Activated T-cell treated with anti-CD3 and anti-CD28 coated beads, Interleukin-2, amount 50 U/mL, for 48 hours (primary cell): ENCODE measurements at places on chromosomes 1 and 21.

DNA sequence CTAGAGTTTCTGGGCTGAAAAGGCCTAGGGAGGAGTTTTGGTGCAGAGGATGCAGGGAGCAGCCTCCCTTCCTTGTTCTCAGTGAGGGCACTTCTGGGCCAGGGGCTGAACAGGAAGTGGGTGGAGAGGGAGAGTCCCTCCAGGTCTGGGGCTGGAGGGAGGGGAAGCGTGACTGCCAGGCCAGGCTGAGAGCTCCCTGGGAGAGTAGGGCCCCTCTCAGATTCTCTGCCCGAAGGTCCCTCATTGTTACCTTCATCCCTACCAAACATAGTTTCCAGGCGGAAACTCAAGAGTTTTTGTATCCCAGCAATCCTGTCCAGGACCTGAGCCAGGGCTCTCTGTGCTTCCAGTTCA lies 36.8 kb downstream of the CITED4 start:
- no peak for DNase-seq

DNA sequence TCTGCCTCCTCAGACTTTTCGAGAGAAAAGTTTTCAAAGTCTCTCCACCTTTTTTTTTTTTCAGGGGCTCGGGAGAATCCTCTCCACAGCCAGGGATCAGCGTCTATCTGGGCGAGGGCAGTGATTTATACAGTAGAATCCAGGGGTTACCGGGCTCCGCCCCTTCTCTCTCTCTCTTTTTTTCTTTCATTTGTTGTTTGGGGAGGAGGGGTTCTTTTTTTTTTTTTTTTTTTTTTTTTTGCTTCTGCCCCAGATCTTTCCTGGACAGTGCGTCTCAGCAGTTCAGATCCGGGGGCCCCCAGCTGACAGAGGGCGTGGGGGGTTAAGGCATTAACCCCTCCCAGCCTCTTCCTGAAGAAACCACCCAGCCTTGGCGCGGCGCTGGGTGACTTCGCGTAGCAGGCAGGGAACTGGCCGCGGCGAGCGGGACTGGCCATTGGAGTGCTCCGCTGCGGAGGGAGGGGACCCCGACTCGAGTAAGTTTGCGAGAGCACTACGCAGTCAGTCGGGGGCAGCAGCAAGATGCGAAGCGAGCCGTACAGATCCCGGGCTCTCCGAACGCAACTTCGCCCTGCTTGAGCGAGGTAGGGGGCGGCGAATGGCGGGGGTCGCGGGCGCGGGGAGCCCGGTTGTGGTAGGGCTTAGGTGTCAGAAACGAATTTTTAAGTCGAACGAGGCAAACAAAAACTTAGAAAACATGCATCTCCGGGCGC lies at the start of gene S1PR1:
S1PR1 (plus strand) TSS at position 504 of the 713 bp plus-strand sequence. CDS start 1,966 bp downstream, outside the sequence.
- peak; percentile 83 for DNase-seq

DNA sequence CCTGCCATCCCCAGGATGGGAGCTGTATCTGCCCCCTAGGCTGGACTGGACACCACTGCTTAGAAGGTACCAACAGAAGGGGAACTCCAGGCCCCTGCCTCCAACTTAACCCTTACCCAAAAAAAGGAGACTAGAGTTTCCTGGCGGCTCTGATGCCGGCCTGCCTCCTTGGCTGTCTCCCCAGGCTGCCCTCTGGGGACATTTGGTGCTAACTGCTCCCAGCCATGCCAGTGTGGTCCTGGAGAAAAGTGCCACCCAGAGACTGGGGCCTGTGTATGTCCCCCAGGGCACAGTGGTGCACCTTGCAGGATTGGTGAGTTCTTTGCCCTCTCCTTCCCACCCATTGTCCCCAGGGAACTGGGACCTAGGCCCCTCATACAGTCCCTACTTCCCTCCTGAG lies 8.1 kb upstream of the LRRC71 start:
- DNase-seq, result no peak

DNA sequence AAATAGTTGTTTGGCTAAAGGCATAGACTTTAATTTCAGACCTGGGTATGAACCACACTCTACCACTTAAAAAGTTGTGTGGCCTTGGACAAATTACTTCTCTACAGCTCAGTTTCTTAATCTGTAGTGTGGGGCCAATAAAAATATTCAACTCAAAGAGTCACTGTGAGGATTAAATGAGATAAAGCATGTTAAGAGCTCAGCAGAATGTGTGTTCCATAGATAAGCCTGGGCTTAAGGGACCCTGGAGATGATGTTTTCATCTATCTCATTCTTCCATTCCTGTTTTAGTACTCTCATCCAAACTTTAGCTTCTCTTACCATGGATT lies 17.7 kb downstream of the S100A10 start:
- DNase-seq, result no peak

GRCh38 chr1:3093898-3094626 lies 25.1 kb downstream of the PRDM16 start:
- DNase-seq, result no peak

DNA sequence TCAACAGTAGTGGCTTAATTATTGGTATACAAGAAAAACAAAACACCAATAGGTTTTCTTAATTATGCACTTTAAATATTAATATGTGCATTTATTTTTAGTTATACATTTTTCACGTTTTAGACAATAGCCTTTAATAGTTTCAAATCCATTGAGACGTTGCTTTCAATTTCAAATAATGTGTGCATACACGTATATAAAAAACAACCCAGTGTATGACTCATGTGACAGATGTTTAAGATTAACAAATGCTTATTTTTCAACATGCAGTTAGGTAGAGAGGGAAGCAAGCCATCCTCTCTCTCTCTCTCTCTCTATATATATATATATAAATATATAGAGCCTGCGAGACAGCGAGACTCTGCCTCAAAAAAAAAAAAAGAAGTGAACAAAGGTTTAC lies 24.3 kb downstream of the EYA3 start:
- DNase-seq, result no peak

DNA sequence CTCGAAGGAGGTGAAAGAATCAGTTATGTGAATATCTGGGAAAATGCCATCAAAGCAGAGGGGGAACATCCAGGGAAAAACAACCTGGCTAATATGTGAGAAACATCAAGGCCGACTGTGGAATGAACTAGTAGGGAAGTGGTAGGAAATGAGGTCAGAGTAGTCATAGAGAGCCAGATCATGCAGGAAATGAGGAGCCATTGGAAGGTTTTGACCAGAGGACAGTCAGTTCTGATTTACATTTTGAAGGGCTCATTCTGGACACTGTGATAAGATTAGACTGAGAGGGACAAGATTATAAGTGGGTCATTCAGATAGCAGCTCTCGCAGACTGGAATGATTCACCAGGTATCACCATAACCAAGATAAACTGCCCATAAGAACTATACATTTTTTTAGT lies 63.7 kb downstream of the SYT14 start:
- no peak for DNase-seq

- DNase-seq, result peak; percentile 42
Measured at GRCh38 chr1:165144757-165145397, 211.6 kb downstream of the LMX1A start.

DNA sequence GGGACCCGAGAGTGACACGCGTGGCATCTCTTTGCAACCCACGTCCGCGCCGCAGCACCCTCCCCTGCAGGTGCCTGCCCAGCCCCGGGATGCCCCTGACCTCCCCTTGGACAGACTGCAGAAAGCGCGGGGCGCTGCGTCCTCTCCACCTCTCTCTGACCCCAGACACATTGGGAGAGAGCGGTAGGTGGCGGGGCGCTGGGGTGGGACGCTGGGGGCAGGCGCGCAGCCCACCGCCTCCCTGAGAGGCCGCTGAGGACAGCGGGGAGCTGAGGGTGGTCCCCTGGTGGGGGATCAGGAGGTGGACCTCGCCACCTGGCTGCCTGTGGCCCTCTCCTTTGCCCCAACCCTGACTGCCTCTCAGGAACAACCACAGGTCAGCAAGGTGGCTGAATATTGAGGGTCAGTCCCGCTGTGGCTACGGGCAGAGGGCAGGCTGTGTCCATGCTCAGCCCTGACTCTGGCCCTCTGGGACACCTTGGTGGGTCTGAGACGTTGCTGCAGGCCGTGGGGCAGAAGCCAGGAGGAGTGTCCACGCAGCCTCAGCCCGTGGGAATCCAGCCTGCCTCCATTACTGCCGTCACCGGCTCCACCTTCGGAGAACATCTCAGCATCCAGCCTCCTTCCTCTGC lies 761 bp upstream of the UBE2J2 start:
- DNase-seq, result no peak

GRCh38 chr1:162893612-162893908 lies 32.6 kb upstream of the CCDC190 start:
- DNase-seq, result no peak

DNA sequence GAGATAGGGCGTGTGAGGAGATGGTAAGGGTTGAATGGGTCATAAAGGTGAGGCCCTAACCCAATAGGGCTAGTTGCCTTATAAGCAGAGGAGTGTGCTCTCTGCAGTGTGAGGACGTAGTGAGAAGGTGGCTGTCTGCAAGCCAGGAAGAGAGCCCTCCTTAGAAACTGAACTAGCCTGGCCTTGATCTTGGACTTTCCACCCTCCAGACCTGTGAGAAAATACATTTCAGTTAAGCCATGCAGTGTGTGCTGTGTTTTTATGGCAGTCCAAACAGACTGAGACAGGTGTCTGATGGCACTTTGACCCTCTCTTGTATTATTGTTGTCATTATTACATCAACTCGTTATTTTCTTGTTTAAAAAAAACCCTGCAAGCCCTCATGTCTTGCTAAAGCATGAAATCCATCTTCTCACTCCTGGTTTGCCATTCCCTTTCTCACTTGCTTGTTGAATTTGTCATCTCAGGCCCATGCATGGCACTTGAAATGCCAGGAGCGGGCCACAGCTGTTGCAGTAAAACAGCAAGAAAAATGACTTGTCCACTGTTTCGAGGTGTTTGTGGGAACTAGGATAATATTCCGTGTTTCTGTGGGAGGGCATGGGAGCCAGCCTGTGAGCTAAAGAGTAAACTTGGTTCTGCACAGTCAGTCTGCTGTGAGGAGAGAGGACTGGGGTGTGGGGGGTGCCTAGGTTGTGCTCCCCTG lies 78.6 kb downstream of the STUM start:
- DNase-seq, result no peak

GRCh38 chr1:233647073-233647472 lies 33.2 kb downstream of the KCNK1 start:
- DNase-seq, result no peak

GRCh38 chr21:14366998-14367397 lies 15.9 kb downstream of the HSPA13 start:
- no peak for DNase-seq

GRCh38 chr1:239987103-239987745 lies 104.5 kb upstream of the FMN2 start:
- DNase-seq, result peak; percentile 25

DNA sequence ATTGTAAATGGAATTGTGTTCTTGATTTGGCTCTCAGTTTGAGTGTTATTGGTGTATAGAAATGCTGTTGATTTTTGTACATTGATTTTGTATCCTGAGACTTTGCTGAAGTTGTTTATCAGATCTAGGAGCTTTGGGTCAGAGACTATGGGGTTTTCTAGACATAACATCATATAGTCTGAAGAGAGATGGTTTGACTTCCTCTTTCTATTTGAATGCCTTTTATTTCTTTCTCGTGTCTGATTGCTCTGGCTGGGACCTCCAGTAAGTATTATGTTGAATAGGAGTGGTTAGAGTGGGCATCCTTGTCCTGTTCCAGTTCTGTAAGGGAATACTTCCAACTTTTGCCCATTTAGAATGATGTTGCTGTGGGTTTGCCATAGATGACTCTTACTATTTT lies 39.1 kb upstream of the ANGPTL1 start:
- no peak for DNase-seq

- no peak for DNase-seq
Measured at GRCh38 chr1:37901191-37901892, 42.0 kb upstream of the MTF1 start.

GRCh38 chr21:45541221-45542039 lies 810 bp downstream of the SLC19A1 start:
- peak; percentile 82 for DNase-seq

DNA sequence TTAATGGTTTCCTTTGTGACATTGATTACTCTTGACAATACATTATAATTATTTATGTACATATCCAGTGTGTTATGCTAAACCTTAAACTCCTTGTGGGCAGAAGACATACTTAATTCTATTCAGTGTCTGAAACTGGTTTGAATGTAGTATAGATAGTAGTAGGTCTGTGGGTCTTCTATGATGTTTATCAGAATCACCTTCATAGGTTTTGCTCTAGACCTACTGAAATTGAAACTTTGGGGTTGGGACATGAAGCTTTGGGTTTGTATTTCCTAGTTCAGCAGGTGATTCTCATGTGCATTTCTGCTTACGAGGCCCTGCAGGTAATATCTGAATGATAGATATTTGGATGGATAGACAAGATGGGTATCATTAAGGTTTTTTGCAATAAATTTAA lies 48.6 kb downstream of the MIGA1 start:
- DNase-seq, result no peak

DNA sequence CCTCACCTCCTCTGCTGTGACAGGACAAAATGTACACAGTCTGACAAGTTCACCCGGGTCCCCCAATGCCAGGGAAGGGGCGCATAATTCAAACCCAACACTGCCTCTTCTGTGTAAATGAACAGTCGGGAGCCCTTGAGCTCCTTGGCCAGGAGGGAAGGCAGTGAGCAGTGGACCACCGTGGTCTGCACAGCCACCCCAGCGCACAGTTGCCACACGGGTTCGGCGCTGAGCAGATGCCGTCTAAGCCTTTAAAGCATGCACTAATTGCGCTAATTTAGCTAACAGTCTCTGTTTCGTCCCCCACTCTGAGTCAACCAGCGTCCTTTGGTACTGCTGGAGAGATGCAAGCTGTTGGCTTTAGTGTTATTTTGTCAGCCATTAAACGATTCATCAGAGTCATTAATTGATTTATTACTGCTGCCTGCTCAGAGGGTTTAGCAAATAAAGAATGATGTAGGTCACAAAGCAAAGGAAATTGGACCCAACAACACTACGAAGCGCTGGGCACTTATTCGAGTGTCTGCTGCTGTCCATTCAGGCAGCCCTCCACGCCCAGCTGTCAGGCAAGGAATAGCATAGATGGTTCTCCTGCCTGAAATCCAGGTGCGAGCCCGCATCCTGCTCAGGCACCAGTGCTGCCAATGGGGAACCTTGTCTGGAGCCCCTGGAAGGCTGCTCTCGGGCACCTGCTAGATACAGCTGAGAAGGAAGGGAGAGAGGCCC lies 91.5 kb downstream of the MRPL37 start:
- DNase-seq, result no peak

GRCh38 chr1:55833529-55834091 lies 618.4 kb upstream of the USP24 start:
- DNase-seq, result no peak

DNA sequence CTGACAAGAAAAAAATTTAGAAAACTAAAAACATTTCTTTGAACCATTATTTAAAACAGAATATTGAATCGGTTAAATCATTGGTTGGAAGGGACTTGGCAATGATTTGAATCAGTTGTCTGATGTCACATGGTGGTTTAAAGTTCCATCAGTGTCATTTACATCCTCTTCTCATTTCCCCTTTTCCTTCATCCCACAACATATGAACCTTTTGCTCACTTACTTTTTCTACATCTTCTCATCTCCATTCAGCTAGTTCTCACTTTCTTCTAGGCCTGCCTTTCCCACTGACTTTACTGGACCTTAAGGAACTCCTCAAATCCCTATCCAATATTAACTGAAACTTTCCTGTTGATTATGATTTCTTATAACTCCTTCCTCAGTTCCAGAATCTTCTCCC lies 58.5 kb downstream of the PHACTR4 start:
- no peak for DNase-seq

GRCh38 chr1:223872308-223872901 lies 26.7 kb upstream of the TP53BP2 start:
- DNase-seq, result no peak

- no peak for DNase-seq
Measured at GRCh38 chr1:237045278-237046016, 3.5 kb downstream of the RYR2 start.
